ENCODE measurements at places on chromosomes 2 and 18.

GRCh38 chr2:33419581-33420200, 56.8 kb upstream of the RASGRP3 start:
- DNase-seq, result no peak

DNA sequence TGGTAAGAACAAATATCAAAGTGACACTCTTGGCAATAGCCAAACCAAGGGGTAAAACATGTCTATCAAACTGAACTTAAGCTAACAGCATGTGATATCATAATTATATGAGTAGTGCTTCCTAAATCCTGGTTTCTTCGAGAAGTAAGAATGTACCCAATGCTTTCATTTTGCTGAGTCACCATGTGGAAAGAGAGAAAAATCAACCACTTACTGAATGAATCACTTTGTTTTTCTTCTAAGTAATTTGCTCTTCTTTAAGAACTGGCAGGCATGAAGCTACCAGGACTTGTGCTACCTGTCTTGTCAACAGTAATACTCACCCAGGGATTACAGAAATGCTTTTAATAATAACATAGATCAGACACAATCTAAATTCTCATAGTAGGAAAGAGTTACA, 19.0 kb upstream of the DUSP19 start:
- no peak for DNase-seq

- no peak for DNase-seq
Measured at GRCh38 chr2:218329826-218330593, 26.6 kb upstream of the CATIP start.

DNA sequence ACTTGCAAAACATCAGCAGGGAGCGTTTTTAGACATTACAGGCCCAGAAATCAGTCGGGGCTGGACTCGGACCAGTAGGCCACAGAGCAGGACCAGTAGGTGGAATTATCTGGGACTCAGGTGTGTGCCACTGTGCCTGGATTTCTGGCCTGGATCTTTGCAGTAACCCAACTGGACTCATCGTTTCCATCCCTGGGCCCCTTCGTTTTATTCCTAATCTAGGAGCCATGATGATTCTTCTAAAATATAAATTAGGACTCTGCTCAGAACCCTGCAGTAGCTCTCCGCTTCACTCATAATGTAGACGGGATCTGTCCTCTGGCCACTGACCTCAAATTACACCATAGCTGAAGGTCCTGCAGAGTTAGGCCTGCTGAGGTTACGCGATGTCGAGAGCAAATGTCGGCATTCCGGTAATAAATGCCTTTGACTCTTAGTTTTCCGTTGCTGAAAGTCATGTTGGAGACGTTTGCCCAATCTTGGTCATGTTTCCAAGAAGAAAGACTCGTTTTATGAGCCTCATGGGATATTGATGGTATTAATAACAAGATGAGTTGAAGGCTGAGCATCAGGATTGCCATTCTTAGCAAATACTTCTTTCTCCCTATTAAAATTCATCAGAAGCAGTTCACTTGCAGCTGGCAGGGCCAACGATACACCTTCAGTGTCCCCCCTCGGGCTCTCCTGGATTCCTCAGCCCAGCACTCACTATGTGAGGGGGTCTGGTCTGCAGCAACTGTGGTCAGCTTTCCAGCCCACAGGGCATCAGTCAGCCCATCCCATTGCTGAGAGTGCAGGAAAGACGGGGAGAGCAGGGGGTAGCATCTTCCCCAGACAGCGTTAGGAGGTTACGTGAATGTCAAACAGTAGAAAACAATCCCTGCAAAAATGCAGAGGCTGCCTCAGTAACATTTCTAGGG, 39.9 kb upstream of the KLF11 start:
- no peak for DNase-seq

- DNase-seq, result no peak
Measured at GRCh38 chr2:189444322-189444721, 3.0 kb downstream of the WDR75 start.

GRCh38 chr2:12347066-12347493, 369.7 kb upstream of the TRIB2 start:
- no peak for DNase-seq

- no peak for DNase-seq
Measured at GRCh38 chr2:41194230-41194629, 742.3 kb upstream of the SLC8A1 start.

DNA sequence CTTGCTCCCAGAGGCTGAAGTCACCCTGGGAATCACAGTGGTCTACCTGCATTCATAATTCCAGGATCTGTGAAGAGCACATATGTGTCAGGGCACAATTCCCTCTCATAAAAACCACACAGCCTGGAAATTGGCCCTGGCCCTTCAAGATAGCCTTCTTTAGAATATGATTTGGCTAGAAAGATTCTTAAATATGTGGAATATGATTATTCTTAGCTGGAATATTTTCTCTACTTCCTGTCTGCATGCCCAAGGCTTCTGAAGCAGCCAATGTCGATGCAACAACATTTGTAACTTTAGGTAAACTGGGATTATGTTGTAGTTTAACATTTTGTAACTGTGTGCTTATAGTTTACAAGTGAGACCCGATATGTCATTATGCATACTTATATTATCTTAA, 24.2 kb downstream of the ICOS start:
- no peak for DNase-seq

DNA sequence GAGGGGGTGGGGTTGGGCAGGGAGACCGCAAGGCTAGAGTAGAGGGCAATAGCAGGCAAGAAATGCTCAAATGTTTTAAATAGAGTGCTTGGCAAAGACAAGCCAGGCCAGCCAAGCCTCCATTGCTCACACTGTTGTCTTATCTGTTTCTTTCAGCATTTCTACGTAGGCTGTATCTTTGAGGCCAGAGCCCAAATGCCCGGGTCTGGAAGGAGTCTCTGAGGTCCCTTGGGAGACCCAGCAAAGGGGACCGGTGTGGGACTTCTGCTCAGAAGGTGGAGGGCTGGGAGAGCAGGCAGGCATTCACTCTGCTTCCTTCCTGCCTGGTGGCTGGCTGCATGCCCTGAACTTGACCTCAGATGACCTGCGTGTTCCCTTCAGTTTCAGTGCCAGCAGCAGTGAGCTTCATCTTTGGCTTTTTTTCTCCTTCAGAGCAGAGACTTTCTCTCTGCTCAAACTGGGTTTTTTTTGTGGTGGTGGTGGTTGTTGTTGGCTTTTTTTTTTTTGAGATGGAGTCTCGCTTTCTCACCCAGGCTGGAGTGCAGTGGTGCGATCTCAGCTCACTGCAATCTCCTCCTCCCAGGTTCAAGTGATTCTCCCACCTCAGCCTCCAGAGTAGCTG, 13.7 kb upstream of the TET3 start:
- DNase-seq, result no peak

DNA sequence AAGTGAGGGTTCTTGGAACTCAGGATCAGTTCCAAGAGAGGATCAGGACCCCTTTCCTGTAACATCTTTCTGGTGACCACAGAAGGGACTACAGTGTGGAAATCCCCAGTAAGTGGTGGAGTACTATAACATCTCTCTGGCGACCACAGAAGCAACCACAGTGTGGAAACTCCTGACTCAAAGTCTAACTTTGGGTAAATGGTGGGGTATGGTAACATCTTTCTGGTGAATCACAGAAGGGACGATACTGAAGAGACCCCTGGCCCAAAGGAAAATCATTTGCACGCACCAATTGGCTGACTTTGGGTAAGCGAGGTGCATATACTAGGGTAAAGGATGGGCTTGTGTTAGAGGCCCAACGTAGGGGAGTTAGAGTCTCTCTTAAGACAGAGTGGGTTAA, 56.3 kb upstream of the GULP1 start:
- no peak for DNase-seq
